Tongue (tissue), 3 donors: ENCODE measurements at places on chromosomes 1 and 21.

DNA sequence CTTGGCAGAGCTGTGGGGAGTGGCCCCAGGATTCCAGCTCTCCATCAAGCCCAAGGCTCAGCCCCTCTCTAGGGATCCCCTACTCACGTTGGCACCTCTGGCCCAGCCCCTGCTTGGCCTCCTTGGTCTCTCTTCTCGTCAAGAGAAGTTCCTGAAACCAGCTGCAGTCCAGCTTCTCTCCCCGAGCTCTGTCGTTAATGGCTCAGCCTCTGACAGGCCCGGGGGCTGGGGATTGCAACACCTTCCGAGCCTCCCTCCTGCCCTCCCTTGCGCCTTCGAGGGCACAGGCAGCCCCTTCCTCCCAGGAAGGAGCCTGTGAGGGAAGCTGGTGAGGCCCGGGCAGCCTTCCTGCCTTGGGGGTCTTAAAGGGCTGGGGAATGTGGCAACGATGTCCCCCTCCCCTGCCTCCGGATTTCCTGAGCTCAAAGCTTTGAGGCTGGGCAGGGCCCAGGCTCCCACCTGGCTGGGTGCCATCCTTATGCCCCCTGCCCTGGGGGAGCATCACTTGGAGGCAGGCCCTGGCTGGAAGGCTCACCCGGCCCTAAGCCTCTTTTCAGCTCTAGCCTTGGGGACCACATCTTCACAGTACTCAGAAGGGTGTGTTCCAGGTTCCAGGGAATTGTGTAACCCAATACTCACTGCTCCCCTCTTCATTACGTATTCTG lies at the start of gene CSF3R:
CSF3R (minus strand) TSS at position 190 of the 665 bp plus-strand sequence. CDS start 3,417 bp downstream, outside the sequence.
- DNase-seq, result no peak

GRCh38 chr1:230049731-230050130 lies 17.3 kb upstream of the GALNT2 start:
- DNase-seq, result peak; percentile 53

DNA sequence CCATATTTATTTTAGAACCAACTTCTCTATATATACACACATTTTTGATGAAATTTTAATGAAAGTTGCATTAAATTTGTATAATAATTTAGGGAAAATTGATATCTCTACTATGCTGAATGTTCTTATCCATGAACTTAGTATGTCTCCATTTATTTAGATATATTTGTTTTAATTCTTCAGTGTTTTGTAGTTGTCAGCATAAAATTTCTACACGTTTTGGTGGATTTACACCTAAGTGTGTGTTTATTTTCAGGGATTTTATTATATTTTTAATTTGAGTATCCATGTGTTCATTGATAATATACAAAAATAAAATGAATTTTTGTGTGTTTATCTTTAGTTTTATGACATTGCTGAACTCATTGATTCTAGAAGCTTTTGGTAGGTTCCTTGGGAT lies 36.7 kb downstream of the PCBP3 start:
- DNase-seq, result no peak

GRCh38 chr1:192376374-192376773 lies 59.6 kb downstream of the RGS21 start:
- no peak for DNase-seq

GRCh38 chr1:17976854-17977253 lies 130.7 kb upstream of the IGSF21 start:
- no peak for DNase-seq

GRCh38 chr1:109924316-109924715 lies 13.7 kb downstream of the CSF1 start:
- peak; percentile 26 for DNase-seq

GRCh38 chr1:110425612-110426152 lies 18.2 kb upstream of the LAMTOR5 start:
- peak; percentile 93 for DNase-seq

DNA sequence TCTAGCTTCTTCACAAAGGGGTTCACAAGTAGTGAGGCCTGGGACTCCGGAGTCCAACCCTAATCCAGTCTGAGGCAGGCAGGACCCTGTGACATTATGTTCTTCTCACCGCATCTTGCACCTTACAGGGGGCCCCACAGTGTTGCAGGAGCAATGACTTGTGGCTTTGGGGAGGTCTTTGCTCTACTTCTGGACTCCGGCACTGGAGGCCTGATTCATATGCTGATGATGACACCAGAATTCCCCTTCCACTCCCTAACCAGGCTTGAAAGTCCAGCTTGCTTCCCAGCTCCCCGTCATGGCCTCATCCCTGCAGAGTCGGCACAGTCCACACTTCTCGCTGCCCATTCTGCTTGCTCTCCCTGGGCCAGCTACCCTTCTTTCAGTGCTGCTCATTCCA lies 96.3 kb upstream of the SLC44A3 start:
- DNase-seq, result no peak

DNA sequence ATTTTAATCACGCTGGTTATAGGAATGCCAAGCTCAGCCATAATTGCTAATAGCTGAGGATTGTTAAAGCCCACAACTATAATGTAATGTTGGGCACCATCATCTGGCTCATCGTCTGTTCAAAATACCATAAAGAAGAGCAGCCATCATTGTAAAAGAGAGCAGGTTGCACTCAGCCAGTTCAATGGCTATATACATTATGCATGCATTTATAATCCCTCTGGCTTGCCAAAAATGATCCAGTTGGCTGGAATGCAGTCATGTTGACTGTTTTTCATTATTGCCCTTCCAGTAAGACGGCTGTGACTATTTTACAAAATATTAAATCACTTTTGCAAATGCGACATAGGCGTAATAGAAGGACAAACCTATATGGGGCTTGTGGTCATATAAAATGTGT lies 85.3 kb downstream of the SPAG17 start:
- DNase-seq, result no peak

- DNase-seq, result no peak
Measured at GRCh38 chr1:118101999-118102398, 83.0 kb downstream of the SPAG17 start.

DNA sequence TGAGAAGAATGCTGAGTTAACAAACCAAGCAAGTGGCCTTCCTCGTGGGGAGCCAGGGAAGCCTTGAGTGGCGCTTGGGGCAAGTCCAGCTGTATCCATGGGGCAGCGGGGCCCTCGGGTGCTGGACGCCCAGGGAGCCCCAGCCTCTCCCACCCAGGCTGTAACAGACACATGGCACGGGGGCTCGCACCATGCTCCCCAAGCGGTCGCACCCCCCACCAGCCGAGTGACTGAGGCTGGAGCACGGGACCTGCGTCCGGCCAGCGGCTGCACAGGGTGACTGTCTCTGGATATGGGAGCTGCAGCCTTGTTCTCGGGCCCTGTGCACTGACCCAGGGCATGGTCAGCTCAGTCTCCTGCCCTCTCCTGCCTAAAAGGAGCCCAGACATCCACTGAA lies 53.9 kb upstream of the ACTRT2 start:
- no peak for DNase-seq

- no peak for DNase-seq
Measured at GRCh38 chr21:44891631-44892031, 18.1 kb upstream of the PTTG1IP start.

DNA sequence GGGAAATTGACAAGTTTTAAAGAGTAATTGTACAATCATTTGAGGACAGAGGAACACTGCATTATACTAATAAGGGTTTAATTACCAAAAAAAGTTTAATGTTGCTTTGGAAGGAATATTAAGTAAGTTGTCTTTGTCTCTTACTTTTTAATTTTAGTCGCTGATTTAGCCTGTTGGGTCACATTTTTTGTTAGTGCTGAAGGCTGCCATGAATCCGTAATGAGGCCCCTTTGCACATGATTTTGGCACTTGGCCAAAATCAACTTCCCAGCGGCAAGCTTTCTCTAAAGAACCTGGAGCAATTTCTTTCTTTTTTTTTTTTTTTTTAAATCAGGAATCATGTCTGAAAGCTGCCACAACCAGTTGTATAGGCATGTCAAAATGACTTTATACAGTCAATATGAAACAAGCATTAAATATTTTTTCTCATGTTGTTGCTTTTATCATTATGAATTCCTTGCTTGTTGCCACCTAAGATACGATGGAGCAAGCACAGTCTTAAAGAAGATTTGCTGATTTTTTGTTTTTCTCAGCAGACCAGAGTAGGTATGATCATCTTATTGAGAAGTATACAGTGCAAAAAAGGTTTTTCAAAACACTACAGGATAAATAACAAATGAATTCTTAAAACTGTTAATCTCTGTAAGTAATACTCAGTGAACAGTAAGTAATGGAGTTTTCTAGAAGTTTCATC lies 690.4 kb downstream of the USP25 start:
- peak; percentile 91 for DNase-seq

DNA sequence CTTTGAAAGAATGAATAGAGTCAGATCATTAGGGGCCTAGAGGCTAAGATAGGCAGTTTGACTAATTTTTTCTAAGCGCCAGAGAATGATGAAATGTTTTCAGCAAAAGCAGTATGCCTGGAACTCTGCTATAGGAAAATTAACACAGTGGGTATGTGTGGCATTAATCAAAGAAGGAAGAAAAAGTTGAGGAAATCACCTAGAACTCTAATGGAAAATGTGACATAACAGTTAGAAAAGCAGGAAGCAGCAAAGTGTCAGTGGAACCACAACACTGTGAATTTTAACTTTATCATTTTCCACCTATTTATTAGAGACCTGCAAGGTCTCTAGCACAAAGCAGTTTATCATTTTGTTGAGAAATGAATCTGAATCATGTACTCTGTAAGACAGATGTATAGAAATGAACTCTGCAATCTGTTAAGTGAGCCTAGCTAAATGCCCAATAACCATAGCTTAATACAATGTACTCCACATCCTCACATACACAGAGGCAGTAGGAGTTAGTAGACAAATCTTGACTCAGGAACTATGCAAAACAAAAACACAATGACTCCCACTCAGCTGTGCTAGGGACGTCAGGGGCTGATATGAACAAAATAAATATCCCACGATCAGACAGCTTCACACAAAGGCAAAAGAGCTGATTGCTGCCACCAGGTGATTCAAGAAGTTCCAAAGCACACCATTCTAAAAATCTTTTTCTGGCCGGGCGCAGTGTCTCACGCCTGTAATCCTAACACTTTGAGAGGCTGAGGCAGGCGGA lies 500.7 kb upstream of the NFIA start:
- DNase-seq, result no peak

DNA sequence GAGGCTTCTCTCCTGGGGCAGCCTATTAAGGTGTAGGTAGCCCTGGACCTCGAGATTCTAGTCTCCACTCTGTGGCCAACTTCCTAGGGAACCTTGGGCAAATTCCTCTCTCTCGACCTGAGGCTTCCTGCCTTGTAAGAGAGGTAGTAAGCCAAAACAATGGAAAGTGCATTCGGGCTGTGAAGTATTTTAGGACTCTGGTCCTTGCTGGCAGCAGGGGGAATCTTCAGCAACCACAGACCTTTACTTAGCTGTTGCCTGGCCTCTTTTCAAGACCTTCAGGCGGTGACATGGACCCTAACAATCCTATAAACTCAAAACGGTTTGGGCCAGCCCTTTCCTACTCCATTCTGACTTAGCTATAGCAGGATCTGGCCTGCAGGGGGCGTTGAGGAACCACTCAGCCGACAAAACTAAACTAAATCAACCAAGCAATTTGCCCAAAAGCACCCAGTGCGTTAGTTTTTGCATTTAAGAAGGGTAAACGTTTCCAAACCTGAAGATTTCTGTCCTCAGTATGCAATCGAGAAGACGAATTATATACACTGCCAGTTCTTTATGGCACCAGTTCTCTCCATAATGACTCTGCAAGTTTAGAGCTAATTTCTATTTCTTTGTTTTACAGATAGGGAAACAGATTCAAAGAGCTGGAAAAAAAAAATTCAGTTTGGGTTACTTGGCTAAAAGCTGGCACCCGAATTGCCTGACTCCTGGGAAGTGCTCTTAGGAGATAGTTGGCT lies 10.9 kb upstream of the SESN2 start:
- DNase-seq, result peak; percentile 91

DNA sequence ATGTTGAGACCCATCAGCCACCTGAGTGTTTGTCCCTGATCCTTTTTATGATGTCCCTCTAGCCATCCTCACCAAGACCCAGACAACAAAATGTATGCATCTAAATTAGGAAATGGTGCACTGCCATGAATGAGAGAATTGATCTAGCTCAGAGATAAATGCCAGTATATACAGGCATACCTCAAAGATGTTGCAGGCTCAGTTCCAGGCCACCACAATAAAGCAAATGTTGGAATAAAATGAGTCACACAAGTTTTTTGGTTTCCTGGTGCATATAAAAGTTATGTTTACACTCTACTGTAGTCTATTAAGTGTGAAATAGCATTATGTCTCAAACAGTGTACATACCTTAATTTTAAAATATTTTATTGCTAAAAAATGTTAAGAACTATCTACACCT lies 63.9 kb downstream of the CHIA start:
- no peak for DNase-seq

- no peak for DNase-seq
Measured at GRCh38 chr1:38344716-38345115, 298.1 kb upstream of the POU3F1 start.

DNA sequence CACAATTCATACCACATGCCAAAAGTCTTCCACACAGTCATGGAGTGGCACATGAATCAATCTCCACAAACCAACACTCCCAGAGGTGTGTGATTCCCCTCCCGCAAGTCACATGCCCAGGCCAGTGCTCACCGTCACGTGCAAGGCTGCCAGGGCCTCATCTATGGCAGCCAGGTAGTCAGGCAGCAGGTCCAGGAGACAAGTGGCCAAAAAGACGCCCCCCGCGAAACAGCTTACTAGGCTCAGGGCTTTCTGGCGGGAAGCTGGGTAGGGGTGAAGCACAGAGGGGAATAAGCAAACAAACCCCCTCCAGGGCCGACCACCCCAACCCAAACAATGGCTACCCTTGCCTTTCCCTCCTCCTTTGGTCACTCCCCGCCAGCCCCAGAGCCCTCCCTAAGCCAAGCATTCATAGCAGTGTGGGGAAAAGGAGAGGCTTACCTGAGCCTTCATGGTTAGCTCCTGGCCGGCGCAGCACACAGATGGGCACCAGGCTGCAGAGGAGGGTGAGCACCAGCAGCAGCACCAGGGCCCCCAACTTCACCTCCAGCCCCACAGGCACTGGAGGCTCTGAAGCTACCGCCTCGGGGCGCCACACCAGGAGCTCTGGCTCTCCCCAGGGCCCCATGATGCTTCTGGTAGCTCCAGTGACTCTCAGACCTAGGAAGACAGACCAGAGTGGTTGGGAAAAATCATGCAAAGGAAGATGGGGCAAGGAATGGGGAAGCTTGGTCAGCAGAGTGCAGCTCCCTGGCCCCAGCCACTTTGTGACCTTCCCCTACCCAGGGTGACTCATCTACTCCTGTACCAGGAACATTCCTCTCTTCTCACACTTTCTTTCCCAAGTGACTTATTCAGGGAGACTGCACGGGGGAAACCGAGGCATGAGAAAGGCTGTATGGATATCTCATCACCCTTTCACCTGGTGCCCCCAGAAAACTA lies 978 bp downstream of the SLC39A1 start:
- no peak for DNase-seq

GRCh38 chr1:75615613-75616435 lies 4.9 kb upstream of the SLC44A5 start:
- peak; percentile 67 for DNase-seq

DNA sequence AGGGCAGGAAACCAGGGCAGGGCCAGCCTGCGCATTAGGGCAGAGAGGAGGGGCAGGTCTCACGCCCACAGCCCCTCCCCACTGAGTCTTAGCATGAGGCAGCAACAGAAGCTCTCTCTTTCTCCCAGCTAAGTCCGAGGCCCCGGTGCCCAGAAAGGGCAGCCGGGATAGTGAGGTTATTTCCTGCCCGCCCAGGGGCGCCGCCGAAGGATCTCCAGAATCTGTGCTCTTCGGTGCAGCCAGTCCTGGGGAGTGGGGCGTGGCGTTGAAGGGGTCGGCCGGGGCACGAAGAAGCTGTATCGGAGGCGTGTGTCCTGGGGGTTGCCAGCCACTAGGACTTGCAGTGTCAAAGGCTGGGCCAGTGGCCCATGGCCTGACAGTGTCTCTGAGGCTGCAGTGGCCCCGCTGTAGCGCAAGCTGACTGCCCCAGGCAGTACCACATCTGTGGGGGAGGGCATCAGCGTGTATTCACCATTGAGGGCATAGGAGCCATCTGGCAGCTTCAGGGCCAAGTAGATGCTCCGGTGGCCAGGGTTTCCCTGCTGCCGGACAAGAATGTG lies 7.8 kb downstream of the ADAMTS4 start:
- DNase-seq, result no peak
